Hematopoietic multipotent progenitor cell (in vitro differentiated cells): ENCODE measurements at places on chromosomes 11 and 22. TPM values are rescaled to one million over a fixed set of nuclear protein-coding genes. Genes with fewer than 3 reads are reported as not detected.

Gene TFIP11
- 33.7 TPM for total RNA-seq

Gene ENTHD1
- not detected for total RNA-seq

Gene TLCD5
- 8.3 TPM for total RNA-seq

Gene MAP6
- total RNA-seq, result under 0.01 TPM

Gene POU2AF3
- not detected for total RNA-seq

DNA sequence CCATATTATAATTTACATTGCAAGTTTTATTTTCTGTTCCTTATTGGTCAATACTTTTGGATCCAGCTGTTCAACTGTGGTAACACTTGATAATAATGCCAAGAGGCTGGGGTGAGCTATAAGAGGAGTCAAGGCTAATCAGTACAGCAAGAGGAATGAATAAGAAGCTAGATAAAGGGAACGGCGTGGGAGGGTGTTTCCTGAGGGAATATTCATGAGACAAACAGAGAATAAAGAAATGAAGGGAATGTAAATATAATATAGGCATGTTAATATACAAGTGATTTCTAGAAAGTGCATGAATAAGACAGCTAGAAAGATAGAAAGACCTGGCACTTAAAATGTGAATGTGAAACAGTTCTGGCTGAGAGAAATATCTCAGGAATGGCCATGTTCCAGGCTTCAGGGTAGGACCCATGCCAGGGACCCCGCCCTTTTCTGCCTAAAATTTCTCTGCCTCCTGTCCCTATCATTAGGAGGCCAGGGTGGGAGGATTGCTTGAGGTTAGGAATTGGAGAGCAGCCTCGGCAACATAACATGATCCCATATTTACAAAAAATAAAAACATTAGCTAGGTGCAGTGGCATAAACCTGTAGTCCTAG is 3.9 kb downstream of the OR51B4 start:
- no peak for DNase-seq

DNA sequence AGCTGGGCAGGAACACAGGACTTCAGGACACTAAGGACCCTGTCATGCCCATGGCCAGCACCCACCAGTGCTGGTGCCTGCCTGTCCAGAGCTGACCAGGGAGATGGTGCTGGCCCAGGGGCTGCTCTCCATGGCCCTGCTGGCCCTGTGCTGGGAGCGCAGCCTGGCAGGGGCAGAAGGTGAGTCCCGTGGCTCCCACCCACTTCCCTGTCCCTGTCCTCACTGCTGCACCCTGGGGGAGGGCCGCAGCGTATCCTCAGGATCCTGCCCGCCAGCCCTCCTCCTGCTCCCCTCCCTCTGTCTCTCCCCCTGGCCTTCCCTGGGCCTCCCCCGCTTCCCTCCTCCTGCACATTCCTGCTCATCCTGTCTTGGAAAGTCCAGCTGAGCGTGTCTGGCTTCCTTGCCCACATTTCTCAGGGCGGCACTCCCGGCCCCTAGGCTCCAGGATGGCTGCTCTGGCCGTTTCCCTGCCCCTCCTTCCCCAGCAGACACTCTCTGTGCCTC is 8.7 kb downstream of the CSF2RB start:
- DNase-seq, result no peak

GRCh38 chr11:13094930-13095687 is 86.0 kb downstream of the RASSF10 start:
- no peak for DNase-seq

GRCh38 chr11:79332017-79332416 is 108.8 kb downstream of the TENM4 start:
- no peak for DNase-seq

DNA sequence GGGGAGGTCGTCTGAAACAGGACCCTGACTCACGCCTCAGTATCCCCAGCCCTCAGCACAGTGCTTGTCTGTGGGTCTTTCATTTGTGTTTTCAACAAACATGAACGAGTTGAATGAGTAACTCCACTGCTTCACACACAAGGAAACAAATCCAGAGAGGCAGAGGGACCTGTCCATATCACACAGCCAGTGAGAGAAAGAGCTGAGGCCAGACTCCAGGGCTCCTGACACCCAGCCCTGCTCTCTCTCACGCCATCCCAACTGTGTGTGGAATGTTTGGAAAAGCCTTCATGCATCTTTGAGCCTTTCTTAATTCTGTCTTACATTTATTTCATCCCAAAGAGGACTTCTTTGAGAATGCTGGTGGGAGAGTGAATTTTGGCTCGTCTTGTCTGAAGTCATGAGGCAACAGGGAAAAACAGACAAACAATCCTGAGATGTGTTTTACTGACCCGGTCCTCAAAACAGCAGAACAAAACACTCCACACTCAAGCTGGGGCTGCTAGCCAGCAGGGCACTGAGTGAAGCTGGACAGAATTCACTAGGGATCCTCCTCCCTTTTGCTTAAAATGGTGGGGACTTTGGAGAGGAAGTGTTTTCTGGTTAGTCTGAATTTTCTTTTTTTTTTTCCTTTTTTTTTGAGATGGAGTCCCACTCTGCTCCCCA is 19.7 kb upstream of the ALG8 start:
- DNase-seq, result no peak

DNA sequence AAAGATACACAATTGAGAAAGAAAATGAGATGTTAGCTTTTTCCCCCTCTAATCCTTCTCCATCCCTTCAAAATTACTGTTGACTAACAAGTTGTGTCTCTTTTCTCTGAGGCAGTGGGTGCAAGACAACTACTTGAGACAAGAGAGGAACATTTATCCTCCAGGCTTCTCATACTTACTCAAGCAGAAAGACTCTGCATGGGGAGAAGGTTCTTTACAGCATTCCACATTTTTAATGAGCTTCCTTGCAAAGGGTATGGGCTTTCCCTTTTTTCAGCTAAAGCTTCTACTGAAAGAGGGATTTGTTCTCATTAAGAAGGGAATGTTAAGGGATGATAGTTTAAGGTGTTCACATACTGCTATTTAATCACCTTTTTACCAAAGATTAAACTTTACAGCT is 47.8 kb downstream of the PAX6 start:
- DNase-seq, result no peak

- DNase-seq, result no peak
Observed at GRCh38 chr11:62889484-62890437, 9.1 kb downstream of the SLC3A2 start.

DNA sequence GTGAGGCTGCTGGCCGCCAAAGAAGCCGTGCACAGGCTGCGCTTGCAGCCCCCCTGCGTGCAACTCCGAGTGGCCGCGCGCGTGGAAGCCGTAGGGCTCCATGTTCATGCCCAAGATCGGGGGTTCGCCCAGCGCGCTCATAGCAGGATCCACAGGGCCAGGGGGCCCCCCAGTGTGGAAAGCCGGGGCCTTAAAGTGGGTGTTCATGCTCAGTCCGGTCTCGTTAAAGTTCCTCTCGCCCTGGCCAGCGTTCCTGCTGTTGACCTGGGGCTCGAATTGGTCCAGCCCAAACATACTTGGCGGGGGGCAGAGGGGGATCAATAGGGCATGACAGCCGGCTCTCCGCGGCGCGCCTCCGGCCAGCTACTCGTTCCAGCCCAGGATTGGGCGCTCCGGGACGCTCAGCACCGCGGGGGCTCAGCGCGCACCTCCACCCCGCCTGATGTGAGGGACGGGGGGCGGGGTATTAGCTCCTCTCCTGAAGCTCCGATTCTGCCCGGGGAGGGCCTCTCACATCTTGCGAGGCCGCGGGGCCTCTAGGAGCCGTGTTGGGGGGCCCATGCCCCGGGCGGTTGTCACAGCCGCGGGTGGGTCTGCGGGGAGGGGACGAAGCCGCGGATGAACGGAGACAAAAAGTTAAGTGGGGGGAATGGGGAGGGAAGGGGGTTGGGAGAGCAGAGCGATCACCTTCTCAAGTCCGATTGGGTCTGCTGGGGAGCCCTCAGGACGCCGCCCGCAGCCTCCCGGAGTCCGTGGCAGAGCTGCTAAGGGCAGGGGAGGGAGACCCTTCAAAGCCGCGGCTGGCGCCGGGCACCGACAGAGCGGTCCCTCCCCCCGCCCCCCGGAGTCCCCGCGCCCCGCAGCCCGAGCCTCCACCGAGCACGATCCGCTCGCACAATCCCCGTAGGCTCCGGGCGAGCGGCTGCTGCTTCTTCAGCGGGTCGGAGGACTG is 1.0 kb downstream of the MN1 start:
- DNase-seq, result no peak

DNA sequence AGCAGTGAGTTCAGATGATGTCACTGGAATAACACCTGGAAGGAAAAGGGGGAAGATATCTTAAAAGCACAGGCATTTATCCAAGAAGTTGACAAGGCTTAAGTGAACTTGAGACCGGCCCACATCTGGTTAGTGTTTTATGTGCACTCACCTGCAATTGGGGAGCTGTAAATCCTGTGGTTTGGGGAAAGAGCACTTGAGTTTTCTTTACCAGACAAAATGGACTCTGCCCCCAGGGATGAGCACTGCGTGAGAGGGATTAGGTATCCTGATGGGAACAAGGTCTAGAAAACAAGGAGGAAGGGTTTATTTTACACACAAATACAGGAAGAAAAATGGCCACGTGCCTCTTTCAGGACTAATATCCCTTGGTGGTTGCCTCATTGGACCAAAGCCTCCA is 15.2 kb downstream of the E2F8 start:
- DNase-seq, result no peak

- DNase-seq, result no peak
Observed at GRCh38 chr11:99368583-99368982, 347.8 kb downstream of the CNTN5 start.

GRCh38 chr22:39528681-39529486 is 3.7 kb downstream of the RPS19BP1 start:
- peak; percentile 93 for DNase-seq

DNA sequence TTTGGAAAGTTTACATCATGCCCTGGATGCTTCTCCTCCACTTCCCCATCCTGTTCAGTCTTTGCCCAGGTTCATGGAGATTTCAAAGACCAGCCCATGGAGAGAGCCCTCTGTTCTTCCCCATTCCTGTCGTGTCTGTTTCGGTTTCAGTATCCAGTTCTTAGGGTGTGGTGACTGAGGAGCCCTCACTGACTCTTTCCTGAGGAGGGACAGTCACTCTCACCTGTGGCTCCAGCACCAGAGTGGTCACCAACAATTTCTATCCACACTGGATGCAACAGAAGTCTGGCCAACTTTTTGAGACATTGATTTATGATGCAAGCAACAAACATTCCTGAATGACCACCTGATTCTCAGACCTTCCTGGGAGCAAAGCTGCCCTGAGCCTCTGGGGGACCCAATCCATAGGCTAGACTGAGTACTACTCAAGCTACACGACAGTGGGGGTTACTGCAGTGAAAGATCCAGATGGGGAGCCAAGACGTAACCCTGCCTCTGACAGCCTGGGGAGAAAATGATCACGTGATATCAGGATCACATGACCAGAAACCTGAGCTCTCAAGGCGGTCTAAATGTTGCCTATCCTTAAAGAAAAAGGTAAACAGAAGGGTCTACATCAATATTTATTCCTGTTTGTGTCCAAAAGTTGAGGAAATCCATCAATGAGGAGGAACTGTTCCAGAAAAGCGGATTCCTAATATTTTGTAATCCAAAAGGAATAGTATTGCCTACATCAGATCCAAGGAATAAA is 76.2 kb upstream of the VPREB1 start:
- peak; percentile 48 for DNase-seq

- DNase-seq, result peak; percentile 48
Observed at GRCh38 chr11:72238040-72238450, 5.9 kb downstream of the PHOX2A start.

DNA sequence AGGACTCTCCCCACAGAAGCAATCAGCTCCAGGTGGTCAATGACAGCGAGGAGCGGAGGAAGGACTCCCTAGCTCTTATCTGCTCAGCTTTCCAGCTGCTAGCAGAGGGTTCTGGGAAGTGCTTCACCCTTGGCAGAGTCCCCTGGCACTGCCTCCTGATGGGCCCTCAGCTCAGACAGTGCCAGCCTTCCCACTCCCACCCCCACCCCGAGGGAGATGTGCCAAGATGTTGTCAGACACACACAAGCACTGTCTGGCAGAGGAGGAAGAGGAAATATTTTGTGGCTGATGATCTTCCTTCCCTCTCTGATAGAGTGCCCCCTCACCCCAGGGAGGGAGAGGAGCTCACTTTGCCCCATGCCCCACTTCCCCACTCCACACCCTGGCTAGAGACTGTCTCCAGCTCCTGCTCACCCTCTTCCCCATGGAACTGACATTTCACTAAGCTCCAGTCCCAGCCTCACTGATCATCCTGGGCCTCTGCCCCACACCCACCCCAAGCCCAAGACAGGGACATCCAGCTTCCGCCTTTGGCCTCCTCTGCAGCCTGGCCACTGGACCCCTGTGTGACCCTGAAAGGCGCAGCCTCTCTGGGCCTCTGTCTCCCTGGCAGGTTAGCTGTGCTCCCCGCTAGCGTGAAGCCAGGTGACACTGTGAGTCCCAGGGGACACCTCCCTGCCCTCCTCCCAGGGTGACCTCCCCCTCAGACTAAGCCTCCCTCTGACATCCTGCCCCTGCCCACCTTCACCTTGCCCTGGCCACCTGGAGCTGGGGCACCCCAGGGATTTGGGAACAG is 44.5 kb downstream of the SLCO2B1 start:
- no peak for DNase-seq

DNA sequence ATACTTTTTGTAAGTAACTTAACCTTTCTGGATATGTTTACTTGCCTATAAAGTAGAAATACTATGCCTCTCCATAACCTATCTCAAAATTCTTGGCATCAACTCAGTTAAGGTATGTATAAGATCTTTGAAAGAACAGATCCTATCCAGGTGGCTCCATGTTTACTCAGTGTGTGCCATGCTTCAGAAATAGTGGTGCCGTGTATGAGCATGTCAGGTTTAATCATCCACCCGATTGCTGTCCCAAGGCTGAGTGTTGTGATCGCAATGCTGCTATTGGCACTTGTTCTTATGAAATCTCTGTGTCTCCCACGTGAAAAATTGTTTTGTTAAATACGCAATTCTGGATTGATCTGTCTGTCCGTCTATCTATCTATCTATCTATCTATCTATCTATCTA is 85.9 kb upstream of the SNX19 start:
- DNase-seq, result no peak

DNA sequence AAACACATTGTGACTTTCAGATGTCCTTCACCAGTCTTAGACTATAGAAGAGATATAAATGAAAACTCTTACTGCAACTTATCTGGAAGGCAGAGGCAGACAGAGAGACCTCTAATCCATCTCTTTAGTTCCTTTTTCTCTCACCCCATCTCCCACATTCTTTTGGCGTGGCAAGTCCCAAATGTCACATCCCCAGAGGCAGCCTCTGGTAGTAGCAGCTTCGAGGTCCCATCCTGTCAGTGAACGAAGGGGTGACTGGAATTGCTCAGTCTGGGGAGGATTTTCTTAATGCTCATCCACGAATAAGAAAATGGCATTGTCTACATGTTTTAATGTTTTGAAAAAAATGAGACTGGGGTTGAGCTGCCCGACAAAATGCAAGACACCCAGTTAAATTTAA is 201.4 kb downstream of the GRIA4 start:
- DNase-seq, result no peak
